ENCODE measurements at places on chromosomes 16 and 17.

DNA sequence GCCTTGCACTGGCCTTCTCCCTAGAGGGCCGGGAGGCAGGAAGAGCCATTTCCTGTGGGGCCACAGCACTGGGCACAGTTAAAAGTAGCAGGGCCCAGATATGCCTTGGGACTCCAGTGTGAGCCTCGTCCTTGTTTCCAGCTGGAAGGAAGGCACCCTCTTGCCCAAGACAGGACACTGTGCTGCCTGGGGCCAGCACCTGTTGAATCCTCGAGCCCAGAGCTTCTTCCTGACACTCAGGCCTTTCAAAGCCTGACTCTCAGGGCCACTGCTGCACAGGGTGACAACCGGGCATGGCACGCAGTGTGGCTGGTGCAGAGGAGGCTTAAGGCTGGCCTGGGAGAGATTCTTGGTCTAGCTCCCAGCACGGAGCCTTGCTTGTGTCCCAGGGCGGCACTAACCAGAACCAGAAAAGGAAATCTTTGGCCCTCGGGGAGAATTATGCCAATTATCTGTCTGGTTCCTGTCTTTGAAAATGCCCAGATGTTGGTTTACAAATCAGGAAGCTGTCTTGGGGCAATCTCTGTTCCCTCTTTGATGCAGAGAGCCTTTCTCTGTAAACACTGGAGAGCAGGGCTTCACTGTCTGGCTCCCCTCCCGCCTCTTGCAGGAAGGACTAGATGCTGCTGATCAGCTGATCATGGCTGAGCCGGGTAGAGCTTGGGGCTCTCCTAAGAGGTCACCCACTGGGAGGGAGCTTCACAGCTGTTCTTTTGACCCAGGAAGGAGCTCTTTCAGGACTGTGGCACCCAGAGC, 11.1 kb downstream of the LDHD start:
- no peak for DNase-seq

- no peak for DNase-seq
These were observed 101.3 kb downstream of the NOG start for GRCh38 chr17:56694825-56695224.

DNA sequence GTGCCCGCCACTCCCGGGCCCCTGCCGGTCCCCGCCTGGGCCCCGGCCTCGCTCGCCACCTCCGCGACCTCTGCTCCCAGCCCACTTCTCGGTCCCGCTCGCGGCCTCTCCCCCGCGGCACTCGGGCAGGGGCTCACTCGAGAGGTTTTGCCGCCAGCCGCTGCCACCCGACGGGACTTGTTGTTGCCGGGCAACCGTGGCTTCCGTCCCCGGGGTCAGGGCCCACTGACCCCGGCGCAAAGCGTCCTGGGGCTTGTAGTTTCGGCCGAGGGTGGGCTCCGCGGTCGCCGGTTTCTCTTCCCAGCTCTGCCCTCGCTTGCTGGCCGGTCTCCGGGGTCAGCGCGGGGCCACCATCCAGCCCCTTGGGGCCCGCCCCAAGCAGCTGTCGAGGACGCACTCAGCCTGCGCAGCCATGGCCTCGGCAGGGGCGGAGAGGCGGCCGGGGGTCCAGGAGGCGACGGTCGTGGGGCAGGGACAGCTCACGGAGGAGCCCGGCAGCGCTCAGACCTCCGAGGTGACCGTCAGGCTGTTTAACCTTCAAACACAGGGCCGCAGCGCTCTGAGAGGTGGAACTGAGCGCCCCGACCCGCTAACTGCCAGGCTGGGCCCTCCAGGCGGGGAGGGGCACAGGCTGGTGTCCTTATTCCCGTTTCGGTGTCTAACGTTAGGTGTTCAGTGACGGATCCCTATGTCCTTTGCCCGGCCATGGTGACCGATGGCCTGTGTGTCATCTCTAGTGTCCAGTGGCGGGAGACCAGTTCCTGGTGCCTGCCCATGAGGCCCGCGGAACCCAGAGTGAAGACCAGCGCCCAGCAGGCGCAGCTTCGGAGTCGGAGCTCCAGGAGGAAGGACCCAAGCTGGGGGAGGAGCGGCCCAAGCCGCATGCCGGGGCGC, at the start of the genes C16orf86 and ENKD1:
Gene C16orf86 (plus strand): TSS at position 256 of the 894 bp plus-strand sequence. CDS start 157 bp downstream, at position 413.
Gene ENKD1 (minus strand): TSS at position 192 of the 894 bp plus-strand sequence. CDS start 308 bp downstream, outside the sequence.
- DNase-seq, result peak; percentile 75

- DNase-seq, result no peak
These were observed 377.0 kb upstream of the TNRC6C start for GRCh38 chr17:77581480-77581879.

- no peak for DNase-seq
These were observed 88.5 kb downstream of the ANKRD11 start for GRCh38 chr16:89401641-89402445.

DNA sequence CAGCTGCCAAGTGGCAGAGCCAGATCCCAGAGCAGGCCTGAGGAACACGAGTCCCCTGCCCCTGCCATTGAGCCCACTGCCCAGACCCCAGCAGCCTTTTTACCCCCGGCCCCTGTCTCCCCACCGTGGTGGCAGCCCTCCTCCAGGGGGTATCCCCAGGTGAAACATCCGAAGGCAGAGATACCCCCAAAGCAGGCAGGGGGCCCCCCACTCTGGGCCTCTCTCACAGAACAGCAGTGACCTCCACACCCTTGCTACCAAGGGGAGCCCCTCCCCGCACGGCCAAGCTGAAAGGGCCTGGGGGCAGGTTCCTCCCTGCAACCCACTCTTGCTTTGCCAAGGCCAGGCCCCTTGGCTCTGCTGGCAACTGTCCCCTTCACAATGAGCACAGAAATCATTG, 142.2 kb downstream of the ENGASE start:
- DNase-seq, result no peak

DNA sequence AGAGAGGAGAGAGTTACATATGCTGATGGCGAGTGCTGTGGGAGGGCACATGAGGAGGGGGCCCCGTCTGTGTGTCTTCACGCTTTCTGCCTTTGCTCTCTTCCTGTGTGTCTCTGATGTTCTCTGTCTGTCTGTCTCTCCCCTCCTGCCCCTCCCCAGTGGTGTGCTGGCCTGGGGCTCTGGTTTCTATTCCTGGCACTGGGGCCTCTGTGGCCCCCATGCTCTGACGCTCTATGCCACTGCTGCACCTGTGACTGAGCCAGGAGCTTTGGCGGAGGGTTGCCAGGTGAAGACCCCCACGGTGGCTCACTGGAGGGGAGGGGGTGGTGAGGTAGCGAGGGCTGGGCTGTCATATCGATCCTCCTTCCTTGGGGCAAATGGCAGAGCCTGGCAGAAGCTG, 24.6 kb upstream of the BRD7 start:
- DNase-seq, result no peak

DNA sequence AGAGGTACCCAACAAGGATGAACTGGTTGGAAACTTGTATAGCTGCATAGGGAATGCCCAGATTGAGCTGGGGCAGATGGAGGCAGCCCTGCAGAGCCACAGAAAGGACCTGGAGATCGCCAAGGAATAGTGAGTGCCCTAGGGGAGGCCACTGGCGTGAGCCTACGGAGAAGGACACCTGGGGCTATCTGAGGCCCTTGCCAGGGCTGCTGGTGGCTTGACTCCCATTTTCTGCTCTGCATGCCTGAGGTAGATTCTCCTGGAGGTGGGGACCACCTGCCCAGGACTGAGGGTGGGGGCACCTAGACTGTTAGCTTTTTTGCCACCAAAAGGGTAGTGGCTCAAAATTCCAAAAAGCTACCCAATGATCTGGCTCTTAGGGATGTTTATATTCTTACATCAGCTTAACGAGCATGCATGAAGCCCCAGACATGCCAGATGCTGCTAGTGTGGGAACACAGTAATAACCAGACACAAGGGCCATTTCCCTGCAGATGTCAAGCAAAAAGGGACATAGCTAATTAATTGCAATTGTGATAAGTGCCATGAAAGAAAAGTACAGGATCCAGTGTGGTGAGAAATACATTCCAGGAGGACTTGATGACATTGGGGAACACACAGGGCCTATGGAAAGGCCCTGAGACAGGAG, 8.8 kb downstream of the ODAD4 start:
- no peak for DNase-seq

GRCh38 chr17:72749119-72749572, 343.3 kb downstream of the SLC39A11 start:
- no peak for DNase-seq

GRCh38 chr16:56944954-56945839, 13.3 kb downstream of the HERPUD1 start:
- no peak for DNase-seq

- no peak for DNase-seq
These were observed 55.3 kb downstream of the CCDC57 start for GRCh38 chr17:82157046-82158035.

DNA sequence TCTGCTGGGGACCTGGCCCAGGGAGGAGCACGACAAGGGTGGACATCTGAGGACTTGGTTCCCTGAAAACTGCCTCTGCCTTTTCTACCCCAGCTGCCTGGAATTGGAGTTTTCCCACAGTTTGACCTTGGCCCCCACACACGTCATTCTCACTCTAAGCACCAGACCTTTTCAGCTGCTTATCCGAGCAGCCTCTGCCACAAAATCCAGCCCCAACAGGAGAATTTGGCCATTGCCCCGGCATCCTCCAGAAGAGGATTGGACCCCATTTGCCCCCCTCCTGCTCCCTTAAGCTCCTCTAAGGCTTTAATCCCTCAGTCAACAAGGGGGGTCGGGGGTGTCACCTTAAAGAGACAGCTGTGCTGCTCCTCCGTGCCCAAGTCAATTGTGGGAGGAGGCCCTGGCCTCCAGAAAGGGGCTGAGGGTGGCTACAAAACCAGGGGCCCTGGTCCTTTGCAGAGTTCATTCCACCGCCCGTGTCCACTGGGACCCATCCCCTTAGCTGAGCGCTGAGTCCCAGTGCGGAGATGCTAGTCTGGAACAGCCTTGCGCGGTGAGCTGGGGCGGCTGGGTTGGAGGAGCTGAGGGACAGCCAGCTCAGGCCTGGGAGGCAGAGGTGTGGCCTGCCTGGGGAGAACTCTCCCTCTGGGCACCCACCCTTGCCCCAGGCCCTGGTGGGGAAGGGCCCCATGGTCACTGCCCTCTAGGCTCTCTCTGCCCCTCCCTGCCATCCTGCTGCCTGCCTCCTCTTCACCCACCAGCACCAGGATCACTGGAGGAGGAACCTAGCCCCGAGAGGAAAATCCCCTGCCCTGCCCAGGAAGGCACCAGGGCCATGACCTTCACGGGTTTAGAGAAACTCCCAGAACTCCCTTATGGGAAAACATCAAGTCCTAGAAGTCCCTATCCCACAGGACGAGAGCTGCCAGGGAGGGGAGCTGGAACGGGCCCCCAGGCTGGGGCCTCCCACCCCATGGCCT, 18.8 kb downstream of the TTYH2 start:
- no peak for DNase-seq

- DNase-seq, result no peak
These were observed 2.5 kb downstream of the KRT32 start for GRCh38 chr17:41464682-41465081.

DNA sequence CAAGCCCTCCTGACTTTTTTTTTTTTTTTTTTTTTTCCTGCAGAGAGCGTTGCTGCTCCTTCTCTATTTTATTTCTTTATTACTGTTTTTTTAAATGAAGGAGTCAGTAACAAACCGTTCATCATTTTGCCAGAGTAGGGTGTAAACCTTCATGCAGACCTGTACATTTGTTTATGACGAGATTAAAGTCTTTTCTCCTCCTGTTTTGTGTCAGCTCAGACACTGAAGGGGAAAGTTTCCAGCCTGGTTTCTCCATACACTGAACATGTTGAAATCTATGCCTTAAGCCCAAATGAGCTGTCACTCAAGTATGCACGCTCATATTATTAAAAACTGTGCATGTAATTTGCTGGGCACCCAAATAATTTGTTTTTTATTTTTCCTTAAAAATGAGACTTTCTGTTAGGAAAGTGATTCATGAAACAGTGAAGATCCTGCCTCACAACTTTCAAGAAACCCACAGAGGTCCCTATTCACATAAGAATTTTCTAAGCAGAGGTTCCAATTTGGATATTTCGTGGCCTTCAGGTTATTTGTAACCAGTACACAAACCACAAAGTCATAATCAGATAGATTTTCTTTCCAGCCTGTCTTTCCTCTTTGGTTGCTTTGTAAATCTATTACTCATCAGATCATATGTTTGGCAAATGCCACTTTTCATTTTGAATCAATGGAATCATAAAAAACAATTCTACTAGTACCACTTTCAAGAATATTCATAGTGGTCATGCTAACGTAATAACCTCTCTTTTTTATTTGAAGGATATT, 700.3 kb downstream of the MAF start:
- no peak for DNase-seq

- no peak for DNase-seq
These were observed 2.4 kb upstream of the TBX2 start for GRCh38 chr17:61397086-61397842.

- no peak for DNase-seq
These were observed 1.7 kb upstream of the STAT5A start for GRCh38 chr17:42286411-42287221.

DNA sequence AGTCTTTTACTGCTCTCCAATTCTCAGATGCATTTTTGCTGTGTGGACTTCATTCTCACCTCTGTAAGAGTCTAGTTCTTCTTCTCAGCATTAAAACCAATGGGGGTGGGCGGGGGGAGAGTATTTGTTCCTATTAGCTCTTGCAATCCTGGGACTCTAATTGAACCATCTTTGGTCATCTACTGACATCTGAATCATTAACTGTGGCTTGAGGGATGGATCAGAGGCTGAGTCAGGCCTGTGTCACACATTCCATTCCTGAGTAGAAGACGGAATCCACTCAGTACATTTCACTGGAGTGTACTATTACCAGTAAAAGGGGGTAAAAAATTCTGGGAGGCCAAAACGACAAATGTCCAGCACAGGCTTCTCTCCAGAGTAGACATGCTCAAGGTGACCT, 12.8 kb upstream of the ZNF23 start:
- DNase-seq, result no peak

GRCh38 chr17:78817123-78817522, 23.5 kb downstream of the USP36 start:
- no peak for DNase-seq

GRCh38 chr17:65959630-65960029, 232.3 kb downstream of the CEP112 start:
- DNase-seq, result no peak

GRCh38 chr17:75636381-75637142, 3.3 kb downstream of the SMIM5 start:
- no peak for DNase-seq

DNA sequence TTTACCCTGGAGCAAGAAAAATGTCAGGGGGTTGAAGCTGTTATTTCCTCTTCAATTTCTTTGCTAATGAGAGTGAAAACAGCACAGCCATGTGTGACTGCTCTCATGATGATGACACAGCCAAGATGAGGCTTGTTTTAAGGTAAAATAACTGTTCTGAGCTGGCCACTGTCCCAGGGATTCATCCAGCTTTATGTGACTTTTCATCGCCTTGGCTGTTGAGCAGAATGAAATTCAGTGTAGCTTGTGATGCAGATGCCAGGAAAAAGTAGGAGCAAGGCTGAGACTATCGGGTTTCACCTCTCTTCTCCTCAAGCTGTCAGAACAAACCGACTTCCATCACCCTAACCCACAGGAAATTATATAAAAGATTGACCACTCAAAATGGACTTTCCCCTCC, 361.8 kb upstream of the CDH5 start:
- DNase-seq, result no peak
